ENCODE measurements at places on chromosomes 3 and 15.
A peak's percentile ranks its signal among the peaks of the same experiment; 100 is the strongest.

GRCh38 chr3:44411031-44411645 is 66.3 kb downstream of the ZNF445 start:
- DNase-seq = no peak

GRCh38 chr3:154040283-154040682 is 80.9 kb upstream of the ARHGEF26 start:
- DNase-seq = no peak

DNA sequence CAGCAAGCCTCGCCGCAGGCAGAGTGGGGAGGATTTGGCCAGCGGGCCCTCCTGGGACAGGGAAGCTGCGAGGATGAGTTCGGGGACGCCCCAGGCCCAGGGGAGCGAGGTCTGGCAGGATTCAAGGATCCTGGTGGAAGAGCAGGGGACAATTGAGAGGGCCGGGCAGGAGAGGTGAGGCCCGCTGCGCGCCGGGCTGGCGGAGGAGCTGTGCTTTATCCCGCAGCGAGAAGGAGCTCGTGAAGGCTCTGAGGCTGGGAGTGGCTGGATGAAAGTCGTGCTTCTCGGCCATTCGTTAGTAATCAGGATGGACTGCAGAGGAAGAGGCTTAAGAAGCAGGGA is 3.6 kb downstream of the SLC51A start:
- no peak for DNase-seq

DNA sequence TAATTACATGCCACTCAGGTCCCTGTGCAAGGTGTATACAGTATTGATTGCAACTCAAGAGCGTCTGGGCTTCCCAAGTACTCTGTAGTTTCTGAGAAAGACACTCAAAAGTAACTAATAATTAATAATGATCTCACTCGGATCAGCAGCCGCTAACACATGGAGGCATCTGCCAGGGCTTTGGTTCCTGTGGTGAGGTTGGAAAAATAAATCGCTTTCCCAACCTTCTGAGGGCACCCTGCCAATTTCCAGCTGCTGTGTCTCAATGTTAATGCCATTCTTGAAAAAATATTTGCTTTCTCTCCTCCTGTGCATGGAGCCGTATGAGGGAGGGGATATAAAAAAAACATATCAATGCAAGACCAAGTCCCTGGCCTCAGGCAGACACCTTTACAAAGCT is 116.5 kb upstream of the SLC2A2 start:
- DNase-seq = no peak

GRCh38 chr3:21013566-21013965 is 737.4 kb downstream of the ZNF385D start:
- DNase-seq = no peak

DNA sequence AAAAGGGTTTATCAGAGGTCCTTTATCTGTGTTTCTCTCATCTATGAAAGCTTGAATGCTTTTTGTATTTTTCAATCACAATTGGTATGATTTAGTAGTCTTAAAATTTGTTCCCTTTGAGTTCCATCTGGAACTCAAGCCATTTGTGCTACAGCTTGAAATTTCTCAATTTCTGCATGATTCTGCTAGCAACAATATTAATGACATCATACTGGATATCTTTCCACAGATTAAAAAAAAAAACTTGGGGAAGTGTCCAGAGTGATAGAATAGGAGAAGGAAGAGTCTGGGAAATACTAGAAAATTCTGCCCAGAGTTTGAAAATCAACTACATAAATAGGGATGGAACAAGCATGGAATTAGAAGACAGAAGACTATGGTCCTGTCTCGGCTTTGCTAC is 9.3 kb upstream of the FBN1 start:
- no peak for DNase-seq

GRCh38 chr15:89165677-89166076 is 55.7 kb downstream of the RLBP1 start:
- no peak for DNase-seq

GRCh38 chr3:173410849-173411248 is 13.3 kb downstream of the NLGN1 start:
- DNase-seq = no peak

- DNase-seq = no peak
Observed at GRCh38 chr3:134709561-134710312, 58.9 kb upstream of the KY start.

DNA sequence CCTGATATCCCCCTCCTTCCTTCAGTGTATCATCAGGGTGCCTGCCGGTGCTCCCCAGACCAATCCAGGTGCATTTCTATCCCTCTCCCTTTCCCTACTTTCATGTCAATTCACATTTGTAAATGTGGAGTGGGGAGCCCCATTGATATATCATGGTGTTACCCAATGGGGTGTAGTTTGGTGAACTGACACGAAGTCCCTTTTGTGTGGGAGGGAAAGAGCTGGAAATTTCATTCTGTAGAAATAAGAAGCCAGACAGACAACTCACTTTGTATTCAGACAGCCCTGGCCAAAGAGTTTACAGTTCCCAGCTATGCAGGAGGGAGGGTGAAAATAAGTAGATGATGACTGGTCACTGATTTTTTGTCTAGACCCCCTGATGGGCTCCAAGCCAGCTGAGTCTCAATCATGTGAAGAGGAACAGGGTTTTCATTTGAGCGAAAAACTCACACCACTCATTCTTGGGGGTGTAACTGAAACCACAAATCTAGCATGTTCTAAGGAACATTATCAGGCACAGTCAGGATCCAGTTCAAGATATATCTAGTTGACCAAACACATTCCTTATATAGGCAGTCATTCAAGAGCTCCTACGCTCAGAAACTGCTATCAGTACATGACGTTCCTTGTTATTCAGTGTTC is 58.9 kb downstream of the LMCD1 start:
- peak; percentile 98 for DNase-seq

DNA sequence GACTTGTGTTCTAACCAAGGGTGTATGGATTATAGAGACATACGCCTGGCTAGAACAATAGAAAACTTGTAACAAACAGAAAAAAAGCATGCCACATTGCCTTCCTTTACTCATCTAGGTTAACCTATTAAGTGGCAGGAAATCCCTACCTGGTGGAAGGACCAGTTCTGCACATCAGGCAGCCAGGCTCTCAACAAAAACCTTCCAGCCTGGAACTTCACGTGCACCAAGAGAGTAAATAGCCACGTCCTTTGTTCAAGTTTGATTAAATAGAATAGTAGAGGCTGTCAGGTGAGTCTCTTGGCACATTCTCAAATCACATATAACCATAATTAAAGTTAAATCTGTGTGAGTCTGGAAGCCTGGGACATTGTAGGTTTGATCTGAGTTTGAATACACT is 85.0 kb upstream of the DPH6 start:
- no peak for DNase-seq

- no peak for DNase-seq
Observed at GRCh38 chr3:126659915-126660886, 5.3 kb upstream of the TXNRD3 start.

DNA sequence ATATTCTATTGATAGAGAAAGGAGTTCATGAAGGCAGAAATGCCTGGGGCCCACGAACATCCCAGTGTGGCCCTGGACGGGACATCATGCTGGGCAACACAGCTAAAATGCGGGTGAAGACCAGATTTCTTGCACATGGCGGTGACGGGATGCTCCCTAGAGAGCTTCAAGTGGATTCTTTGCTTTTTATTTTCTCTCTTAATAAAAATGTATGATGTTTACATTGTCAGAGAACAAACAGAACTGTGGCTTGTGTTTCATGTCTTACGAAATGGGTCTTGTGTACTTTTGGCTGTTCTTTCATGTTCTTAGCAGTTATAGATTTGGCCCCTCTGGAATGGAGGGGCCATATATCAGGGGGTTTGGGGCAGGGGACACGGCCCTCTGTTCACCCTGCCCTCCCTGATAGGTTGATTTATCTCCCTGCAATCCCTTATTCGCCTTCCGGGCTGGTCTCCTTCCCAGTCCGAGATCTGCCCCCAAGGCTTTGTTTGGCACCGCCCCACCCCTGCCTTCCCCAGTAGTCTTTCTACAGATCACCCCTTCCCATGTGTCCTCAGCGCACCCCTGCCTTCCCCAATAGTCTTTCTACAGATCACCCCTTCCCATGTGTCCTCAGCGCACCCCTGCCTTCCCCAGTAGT is 68.7 kb upstream of the CGNL1 start:
- no peak for DNase-seq

- no peak for DNase-seq
Observed at GRCh38 chr15:27662892-27663291, 436.2 kb downstream of the OCA2 start.

- DNase-seq = peak; percentile 5
Observed at GRCh38 chr15:80904998-80905397, 84.6 kb downstream of the MESD start.

Measured in cardiac muscle cell (in vitro differentiated cells and primary cell).